ENCODE measurements at places on chromosomes 11 and 22.

GRCh38 chr22:44572414-44573207 is 74.6 kb upstream of the RTL6 start:
- DNase-seq: no peak

- no peak for DNase-seq
These were observed 35.0 kb upstream of the OR6M1 start for GRCh38 chr11:123841174-123841573.

DNA sequence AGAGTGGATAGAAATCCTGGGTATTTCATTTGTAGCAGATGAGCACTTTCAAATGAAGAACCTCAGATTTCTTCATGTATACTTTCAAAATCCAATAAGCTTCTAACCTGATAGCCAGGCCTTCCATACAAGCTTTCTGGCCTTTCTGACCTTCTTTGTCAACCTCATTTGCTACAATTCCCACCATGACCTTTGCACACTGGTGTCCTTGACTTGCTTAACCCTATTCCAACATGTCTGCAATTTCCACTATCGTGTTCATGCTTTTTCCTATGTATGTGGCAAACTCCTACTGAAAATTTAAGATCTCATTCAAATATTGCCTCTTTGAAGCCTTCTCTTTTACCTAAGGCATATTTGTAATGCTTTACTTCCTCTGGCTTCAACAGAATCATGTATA is 242.1 kb upstream of the CCDC90B start:
- no peak for DNase-seq

GRCh38 chr11:13366266-13367026 is 88.9 kb downstream of the BMAL1 start:
- no peak for DNase-seq

GRCh38 chr11:91869686-91870085 is 354.9 kb upstream of the FAT3 start:
- DNase-seq: no peak

All from stimulated activated CD4-positive, alpha-beta T cell treated with anti-CD3 and anti-CD28 coated beads, Interleukin-1b, Interleukin-23, amount 100 ng/mL, for 48 hours (primary cell).